H1 (cell line): ENCODE measurements at places on chromosomes 5 and 9. TPM values are rescaled to one million over a fixed set of nuclear protein-coding genes. Genes with fewer than 3 reads are reported as not detected.

Gene CFAP157
- not detected in 2 replicates for total RNA-seq

Gene CDC25C
- total RNA-seq = 20.8 and 23.2 TPM in 2 replicates

Gene C5orf58
- total RNA-seq = 1.4 and 1.6 TPM in 2 replicates

Gene TEX48
- not detected in 2 replicates for total RNA-seq

Gene F12
- 5.4 and 6.5 TPM in 2 replicates for total RNA-seq

Gene CSF2
- not detected in 2 replicates for total RNA-seq

Gene SPATA9
- not detected in 2 replicates for total RNA-seq

Gene GDA
- 3.0 TPM in 2 replicates for total RNA-seq

Gene C7
- total RNA-seq = not detected in 2 replicates

Gene PCDHB5
- total RNA-seq = 2.4 and 2.8 TPM in 2 replicates

Gene HAVCR2
- 0.11 TPM in 1 of 2 replicates, not detected in the other for total RNA-seq

Gene PROB1
- total RNA-seq = 3.1 and 3.3 TPM in 2 replicates

Gene PKD2L2
- total RNA-seq = not detected in 2 replicates

Gene UAP1L1
- 5.4 and 5.5 TPM in 2 replicates for total RNA-seq

Gene C9orf153
- total RNA-seq = 0.65 TPM in 1 of 2 replicates, not detected in the other

Gene PRRX2
- 5.8 and 7.1 TPM in 2 replicates for total RNA-seq

Gene DOCK8
- 1.4 and 2.0 TPM in 2 replicates for total RNA-seq

Gene AK8
- total RNA-seq = 0.48 and 0.52 TPM in 2 replicates

Gene WNT8A
- 0.27 TPM in 1 of 2 replicates, not detected in the other for total RNA-seq

Gene MBLAC2
- 5.7 and 6.7 TPM in 2 replicates for total RNA-seq

Gene HDHD3
- total RNA-seq = 10.4 and 12.1 TPM in 2 replicates

Gene PCDHB4
- 1.4 and 1.5 TPM in 2 replicates for total RNA-seq

Gene SAPCD2
- total RNA-seq = 30.3 and 32.1 TPM in 2 replicates

Gene DPYSL3
- 385 and 387 TPM in 2 replicates for total RNA-seq

Gene NFIB
- 11.6 and 13.1 TPM in 2 replicates for total RNA-seq

Gene ALDH1B1
- total RNA-seq = 78.5 and 78.7 TPM in 2 replicates

Gene OR1L8
- total RNA-seq = not detected in 2 replicates

Gene PCDHGA6
- total RNA-seq = 1.3 and 1.4 TPM in 2 replicates

Gene CTXN3
- total RNA-seq = not detected in 2 replicates

Gene ENHO
- total RNA-seq = 12.2 and 14.1 TPM in 2 replicates

Gene RANBP3L
- total RNA-seq = not detected in 2 replicates

Gene SGCD
- total RNA-seq = 0.04 and 0.13 TPM in 2 replicates

Gene EMB
- total RNA-seq = 44.6 and 48.4 TPM in 2 replicates

Gene PDZD2
- total RNA-seq = 6.8 and 8.5 TPM in 2 replicates

Gene FAM169A
- total RNA-seq = 78.7 and 83.1 TPM in 2 replicates

Gene UBE2D2
- total RNA-seq = 194 and 203 TPM in 2 replicates

Gene SYK
- 4.4 and 5.6 TPM in 2 replicates for total RNA-seq

Gene UNC13B
- total RNA-seq = 46.5 and 51.7 TPM in 2 replicates

Gene GABRA1
- total RNA-seq = 16.2 and 17.3 TPM in 2 replicates

Gene FAXDC2
- 3.7 and 4.8 TPM in 2 replicates for total RNA-seq

Gene PSD2
- total RNA-seq = 0.06 and 0.13 TPM in 2 replicates

Gene FAM153A
- not detected in 2 replicates for total RNA-seq

Gene IFNA13
- total RNA-seq = not detected in 2 replicates

Gene HAVCR1
- not detected in 2 replicates for total RNA-seq

Gene IL9
- total RNA-seq = not detected in 2 replicates

Gene AGXT2
- not detected in 2 replicates for total RNA-seq

Gene GAS1
- 5.1 and 5.7 TPM in 2 replicates for total RNA-seq

Gene DDX4
- 0.15 TPM in 1 of 2 replicates, not detected in the other for total RNA-seq

Gene ARL10
- 6.7 and 7.4 TPM in 2 replicates for total RNA-seq

Gene DIPK1B
- total RNA-seq = 32.3 and 35.3 TPM in 2 replicates

Gene TMOD1
- total RNA-seq = 0.88 and 1.1 TPM in 2 replicates

Gene STKLD1
- total RNA-seq = not detected in 2 replicates

Gene C5orf63
- 0.67 TPM in 1 of 2 replicates, not detected in the other for total RNA-seq

Gene CBY3
- 0.39 and 1.4 TPM in 2 replicates for total RNA-seq
